GM13976 (cell line): ENCODE measurements at places on chromosomes 3 and 15.

GRCh38 chr3:85535517-85535916 is 576.7 kb downstream of the CADM2 start:
- DNase-seq, result no peak

DNA sequence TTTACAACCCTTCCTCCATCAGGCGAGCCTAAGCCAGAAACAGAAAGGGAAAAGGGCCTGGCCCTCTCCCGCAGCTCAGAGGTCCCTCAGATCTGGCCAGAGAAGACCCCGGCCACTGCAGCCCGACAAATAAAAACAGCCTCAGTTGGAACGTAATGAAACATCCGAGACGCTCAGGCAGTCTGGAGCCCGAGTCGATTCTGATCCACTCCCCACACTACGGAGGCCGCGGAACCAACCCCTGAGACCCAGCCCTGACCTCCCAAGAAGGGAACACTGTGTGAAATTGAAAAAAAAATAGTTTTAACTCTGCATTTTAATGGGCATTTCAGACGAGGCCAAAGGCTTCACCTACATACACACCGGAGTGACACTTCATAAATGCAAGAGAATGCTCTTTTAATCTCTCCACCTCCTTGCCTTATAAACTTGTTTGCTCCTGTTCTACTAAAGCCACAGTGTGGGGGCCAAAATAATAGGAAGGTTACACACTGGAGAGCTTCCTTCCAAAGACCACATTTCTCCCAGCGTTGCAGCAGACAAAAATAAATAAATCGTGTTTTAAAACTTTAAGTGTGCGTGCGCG is 3.7 kb downstream of the MEIS2 start:
- DNase-seq, result no peak

DNA sequence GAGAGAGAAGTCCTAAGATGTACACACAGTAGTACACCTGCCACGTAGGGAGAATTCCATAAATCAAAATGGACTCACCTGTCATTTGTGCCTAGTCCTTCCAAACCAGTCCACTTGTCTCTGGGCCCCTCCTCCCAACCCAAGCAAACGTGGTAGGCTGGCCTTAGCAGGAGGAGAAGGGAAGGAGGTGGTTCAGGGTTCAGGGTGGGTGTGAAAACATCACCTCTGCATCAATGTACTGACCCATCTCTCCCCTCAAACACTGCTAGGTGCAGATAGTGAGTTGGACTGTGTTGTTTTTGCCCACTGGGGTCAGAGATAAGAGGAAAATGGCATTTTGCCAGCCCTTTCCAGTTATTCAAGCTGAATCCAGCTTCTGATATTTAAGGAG is 99.3 kb downstream of the MME start:
- DNase-seq, result no peak

- DNase-seq, result no peak
Observed at GRCh38 chr3:98914210-98915080, 12.9 kb upstream of the DCBLD2 start.

- DNase-seq, result no peak
Observed at GRCh38 chr3:168071591-168072322, 24.0 kb downstream of the GOLIM4 start.

- no peak for DNase-seq
Observed at GRCh38 chr15:59410391-59410896, 27.5 kb upstream of the FAM81A start.

DNA sequence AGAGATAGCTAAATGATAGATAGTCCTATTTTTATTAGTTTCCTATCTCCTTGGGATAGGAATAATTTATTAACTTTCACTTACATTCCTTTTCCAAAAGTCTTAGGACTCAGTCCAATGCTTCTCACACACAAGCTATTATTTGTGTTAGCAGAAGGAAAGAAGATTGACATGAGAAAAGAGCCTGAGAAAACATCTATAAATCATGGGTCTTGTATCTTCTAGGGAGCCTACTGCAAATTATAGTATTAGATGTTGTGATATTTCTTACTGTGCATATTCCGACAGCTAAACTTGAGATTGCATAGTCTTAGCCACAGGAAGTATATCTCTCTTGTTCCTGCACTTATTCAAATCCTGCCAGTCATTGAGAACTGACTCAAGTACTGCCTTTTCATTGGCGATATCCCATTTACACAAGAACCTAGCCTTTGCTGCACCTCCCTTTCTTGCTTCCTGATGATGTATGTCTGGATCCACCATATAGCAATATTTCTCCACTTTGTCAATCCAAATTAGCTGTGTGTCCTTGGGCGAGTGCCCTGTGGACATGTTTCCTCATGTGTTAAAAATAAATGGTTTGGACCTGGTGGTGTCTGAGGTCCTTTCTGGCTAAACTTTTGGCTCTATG is 245.1 kb upstream of the LMCD1 start:
- DNase-seq, result no peak

- DNase-seq, result no peak
Observed at GRCh38 chr3:79902151-79902550, 134.4 kb upstream of the ROBO1 start.

DNA sequence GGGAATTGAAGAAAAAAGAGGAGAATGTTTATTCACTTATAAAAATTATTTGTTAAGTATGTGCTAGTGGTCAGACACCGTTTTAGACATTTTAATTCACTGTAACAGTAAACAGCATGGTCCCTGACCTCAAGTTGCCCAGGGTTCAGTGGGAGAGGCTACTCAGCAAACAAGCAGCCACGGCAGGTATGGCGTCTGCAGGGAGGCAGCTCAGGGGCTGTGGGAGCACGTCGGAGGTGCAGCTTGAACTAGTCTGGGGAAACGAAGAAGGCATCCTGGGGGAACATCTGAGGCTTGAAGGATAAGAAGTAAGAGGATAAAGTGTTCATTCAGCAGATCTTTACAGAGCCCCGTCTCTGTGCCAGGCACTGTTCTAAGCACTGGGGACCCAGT is 66.0 kb downstream of the CRTC3 start:
- no peak for DNase-seq

DNA sequence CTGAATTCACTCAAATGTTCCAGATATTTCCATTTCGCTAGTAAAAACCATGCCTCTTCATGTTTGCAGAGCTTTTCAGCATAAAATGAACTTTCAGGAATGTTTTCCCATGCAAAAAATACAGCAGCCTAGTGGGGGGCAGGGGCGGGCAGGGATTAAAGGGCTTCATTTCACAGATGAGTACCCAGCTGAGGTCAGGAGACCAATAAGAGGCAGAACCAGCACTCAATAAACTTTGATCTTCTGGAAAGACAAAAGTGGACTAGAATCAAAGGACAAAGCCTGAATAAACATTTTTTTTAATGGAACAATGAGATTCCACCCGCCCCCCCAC is 8.0 kb downstream of the KLHL25 start:
- no peak for DNase-seq

DNA sequence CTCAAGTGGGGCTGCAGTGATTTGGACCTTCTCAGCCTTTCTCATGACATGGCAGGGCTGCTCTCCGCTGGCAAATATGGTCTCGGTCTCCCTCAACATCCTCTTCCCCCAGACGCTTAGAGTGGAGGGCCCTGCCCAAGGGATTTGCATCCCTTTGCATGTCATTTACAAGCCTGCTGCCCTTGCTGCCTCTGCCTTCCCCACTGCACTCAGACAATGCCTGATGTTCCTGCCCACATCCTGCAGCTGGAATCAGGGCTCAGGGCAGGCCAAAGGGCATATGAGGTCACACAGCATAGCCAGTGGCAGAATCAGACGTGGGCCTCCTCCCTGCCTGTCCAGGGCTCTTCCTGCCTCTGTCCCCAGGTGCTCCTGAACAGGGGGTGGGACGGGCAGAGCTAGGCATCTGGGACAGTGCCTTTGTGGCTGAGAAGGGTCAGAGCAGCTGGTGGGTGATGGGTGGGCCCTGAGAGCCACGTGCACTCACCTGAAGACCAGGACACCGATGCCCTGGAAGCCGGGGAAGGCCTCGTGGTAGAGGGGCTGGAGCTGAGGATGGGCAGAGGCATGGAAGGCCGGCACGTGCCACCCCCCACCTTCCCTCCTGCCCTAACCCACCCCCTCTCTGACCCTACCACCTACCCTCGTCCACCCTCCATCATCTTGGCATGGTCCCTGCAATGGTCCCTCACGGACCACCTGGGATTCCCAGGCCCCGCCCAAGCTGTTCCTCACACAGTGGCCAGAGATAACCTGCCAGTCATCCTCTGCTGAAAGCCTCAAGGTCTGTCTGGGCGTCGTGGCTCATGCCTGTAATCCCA is 27.4 kb upstream of the GOLGA6C start:
- no peak for DNase-seq

- no peak for DNase-seq
Observed at GRCh38 chr3:81651139-81651538, 110.3 kb downstream of the GBE1 start.

DNA sequence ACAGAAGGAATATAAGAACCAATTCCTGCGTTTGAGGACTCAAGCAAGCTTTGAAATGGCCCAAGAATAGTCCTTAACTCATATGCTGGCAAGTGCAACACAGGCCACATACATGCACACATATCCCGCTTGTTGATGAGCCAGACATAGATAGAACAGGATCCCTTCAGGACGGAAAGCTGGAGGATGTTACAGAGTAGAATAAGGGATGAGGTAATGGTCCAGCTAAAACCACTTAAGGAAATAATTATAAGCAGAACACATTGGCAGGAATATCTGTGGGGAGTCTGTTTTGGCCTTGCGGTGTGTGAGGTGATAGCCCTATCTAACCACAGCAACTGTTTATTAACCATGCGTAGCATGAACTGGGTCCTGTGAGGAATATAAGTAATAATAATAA is 25.0 kb downstream of the SCG3 start:
- DNase-seq, result no peak

DNA sequence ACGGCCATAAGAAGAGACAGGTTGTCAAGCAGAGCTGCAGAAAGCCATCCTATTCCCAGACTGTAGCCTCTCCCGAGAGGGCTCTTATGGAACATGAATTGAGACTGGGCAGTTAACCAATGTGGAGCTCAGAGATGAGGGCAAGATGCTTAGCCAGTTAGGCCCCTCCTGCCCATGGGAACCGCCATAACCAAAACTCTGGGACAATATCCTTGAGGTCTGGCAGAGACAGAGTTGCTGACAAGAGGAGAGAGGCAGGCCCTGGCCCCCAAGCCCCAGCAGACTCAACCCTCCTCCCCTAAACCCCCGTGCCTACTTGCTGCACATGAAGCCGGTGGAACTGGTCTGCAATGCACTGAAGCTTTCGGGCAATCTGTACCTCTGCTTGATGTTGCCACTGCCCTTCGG is 4.8 kb downstream of the BMF start:
- no peak for DNase-seq

DNA sequence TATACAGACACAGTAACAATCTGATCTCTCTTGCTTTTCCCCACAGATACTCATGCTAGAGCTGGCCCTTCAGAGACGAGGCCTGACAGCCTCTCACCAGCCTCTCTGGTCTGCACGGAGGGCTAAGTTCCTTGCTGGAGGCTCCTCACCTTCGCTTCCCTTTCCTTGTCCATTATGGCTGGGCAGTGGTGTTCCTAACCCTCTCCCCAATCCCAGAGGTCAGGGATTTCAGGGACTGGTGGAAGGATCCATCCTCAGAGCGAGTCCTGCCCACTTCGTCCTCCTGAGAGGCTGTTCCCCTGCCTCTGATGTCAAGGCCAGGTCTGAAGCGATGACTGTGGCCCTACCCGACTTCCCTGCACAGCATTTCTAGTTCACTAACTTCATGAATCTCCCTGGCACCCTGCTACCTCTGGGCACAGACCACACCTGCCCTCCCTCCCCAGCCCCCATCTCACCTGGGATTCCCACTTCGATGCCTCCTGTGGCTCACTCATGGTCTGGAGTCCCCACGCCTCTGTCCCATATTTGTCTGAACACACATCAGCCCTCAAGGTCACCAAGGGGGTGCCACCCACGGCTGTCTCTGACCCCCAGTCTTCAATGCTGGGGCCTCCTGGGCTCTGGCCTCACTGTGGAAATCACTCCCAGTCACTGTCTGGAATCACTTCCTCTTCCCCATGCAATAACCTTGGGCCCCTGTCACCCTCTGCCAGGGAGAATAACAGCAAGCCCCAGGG is 124.9 kb upstream of the PRR20G start:
- peak; percentile 11 for DNase-seq

- DNase-seq, result no peak
Observed at GRCh38 chr3:194287977-194288706, 63.0 kb downstream of the CPN2 start.

DNA sequence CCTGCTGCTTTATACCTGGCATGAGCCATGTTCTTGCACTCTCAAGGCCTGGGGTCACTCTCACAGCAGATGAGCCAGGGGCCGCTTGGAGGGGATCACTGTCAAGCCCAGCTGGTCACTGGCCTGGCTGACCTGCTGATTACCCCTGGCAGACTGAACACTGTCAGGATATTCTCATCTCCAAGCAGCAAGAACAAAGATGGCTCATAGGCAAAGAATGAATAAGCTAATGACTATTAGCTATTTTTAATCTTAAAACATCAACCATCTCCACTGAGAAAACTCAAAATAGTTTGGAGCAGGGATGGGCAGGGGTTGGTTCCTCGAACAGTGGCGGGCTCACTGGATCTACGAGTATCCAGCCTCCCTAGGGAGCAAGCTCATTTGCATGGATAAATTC is 64.4 kb upstream of the ACAN start:
- DNase-seq, result no peak

GRCh38 chr15:51195459-51195858 is 100.8 kb upstream of the TNFAIP8L3 start:
- DNase-seq, result no peak

DNA sequence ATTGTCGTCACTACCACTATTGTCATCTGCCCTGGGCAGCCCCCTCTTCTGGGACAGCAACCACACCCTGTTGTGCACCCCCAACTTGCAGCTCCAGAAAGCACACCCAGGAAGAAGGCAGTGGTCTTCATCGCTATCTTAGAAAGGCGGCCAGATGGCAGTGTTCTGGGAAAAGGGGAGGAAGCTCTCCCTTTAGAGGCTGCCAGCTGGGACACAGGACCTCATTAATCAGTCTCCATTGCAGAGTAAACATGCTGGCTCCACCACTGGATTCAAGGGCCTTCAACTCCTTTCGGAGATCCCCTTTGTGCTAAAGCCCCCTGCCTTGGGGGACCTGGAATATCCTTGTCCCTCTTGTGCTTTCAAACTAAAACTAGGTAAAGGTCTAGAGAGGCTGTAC is 199.3 kb upstream of the LINGO1 start:
- no peak for DNase-seq

- DNase-seq, result no peak
Observed at GRCh38 chr15:48806151-48806550, 4.7 kb downstream of the CEP152 start.

GRCh38 chr3:8827641-8828040 is 58.2 kb upstream of the OXTR start:
- DNase-seq, result no peak

DNA sequence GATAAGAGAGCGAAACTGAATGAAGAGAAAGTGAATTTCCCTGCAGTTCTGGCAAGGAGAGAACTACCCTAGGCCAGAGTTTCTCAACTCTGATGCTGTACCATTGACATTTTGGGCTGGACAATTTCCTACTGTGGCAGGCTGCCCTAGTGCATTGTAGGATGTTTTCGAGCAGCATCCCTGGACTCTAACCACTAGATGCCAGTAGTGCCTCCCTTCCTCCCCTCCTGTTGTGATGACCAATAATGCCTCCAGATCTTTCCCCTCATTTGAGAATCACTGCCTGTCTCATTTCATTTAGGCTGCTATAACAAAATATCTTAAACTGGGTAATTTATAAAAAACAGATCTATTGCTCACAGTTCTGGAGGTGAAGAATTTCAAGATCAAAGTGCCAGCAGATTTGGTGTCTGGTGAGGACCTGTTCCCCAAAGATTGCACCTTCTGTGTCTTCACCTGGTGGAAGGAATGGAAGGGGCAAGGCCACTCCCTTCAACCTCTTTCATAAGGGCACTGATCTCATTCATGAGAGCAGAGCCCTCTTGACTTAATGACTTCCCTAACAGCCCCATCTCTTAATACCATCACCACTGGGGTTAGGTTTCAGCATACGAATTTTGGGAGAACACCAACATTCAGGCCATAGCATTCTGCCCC is 188.9 kb upstream of the MEIS2 start:
- DNase-seq, result no peak
